Pancreas (tissue), 10 donors: ENCODE measurements at places on chromosomes 5 and 9. TPM values are rescaled to one million over a fixed set of nuclear protein-coding genes. Genes with fewer than 3 reads are reported as not detected.
A peak's percentile ranks its signal among the peaks of the same experiment; 100 is the strongest.

TAF11L10 gene
- total RNA-seq = not detected

DNA sequence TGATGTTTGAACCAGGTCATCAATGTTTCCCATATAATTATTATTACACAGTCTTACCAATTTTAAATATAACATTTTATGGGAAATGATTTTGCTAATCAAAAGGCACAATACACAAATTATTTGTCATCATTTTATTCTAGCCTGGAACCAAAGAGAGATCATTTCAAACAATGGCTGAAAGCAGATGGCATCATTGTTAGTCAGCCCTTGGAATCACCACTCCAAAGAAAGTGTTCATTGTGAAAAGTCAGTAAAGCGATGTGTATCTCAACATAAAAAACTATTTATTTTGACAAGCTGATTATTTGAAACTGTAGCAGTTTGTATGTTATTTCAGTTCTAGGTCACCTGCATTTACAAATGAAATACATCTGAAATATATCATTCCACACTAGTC is 1068.7 kb downstream of the CDH12 start:
- DNase-seq = no peak

- DNase-seq = no peak
Observed at GRCh38 chr9:83582029-83582428, 40.9 kb upstream of the IDNK start.

- peak; percentile 9 for DNase-seq
Observed at GRCh38 chr5:1519631-1520210, 4.0 kb downstream of the LPCAT1 start.

DNA sequence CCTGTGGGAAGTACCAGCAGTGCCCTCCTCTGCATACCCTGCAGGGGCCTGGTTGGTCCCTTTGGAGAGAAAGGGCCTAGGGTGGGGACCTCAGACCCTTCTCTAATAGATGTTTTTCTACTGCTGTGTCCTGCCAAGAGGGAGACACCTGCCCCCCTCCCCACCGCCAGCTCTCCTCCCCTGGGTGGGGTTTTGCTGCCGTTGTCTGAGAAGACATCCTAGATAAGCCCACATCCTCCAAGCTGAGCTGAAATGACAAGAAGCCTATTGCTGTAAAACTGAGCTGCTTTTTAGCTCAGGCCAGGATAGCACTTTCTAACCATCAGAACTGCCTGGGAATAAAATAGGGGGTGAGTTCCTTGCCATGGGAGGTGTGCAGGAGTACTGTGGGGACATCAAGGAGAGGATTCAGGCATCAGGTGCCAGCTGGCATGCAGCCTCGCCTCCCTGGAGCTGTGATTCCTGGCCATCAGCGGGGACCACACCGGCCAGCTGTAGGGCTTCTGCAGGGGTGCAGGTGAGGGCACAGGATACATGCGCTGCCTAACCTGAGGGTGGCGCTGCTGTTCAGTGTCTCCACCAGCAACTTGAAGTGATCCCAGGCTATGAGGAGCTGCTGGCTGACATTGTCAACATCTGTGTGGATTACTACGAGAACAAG is 37.9 kb downstream of the CYFIP2 start:
- no peak for DNase-seq

DNA sequence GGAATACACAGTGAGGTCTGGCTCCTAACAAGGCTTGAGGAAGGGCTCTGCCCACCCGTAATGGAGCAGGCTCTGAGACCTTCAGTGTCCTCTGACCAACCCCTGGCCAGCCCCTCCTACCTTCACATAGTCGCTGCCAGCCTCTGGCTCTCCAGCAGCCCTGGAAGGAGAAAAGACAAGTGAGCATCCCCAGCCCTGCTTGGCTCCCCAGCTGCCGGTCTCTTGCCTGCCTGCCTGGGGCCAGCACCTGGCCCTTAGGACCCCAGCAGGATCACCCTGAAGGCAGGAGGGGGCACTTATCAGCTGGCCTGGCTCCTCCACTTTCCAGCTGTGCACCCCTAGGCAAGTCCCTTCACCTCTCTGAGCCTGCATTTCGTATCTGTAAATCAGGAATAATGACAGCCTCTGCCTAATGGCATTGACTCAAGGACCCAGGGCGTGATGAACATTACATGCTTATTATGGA is 16.9 kb downstream of the SH2D3C start:
- no peak for DNase-seq

GRCh38 chr5:61322738-61323725 is 9.0 kb upstream of the ZSWIM6 start:
- DNase-seq = no peak

- DNase-seq = no peak
Observed at GRCh38 chr5:148786456-148786855, 40.0 kb upstream of the ADRB2 start.

DNA sequence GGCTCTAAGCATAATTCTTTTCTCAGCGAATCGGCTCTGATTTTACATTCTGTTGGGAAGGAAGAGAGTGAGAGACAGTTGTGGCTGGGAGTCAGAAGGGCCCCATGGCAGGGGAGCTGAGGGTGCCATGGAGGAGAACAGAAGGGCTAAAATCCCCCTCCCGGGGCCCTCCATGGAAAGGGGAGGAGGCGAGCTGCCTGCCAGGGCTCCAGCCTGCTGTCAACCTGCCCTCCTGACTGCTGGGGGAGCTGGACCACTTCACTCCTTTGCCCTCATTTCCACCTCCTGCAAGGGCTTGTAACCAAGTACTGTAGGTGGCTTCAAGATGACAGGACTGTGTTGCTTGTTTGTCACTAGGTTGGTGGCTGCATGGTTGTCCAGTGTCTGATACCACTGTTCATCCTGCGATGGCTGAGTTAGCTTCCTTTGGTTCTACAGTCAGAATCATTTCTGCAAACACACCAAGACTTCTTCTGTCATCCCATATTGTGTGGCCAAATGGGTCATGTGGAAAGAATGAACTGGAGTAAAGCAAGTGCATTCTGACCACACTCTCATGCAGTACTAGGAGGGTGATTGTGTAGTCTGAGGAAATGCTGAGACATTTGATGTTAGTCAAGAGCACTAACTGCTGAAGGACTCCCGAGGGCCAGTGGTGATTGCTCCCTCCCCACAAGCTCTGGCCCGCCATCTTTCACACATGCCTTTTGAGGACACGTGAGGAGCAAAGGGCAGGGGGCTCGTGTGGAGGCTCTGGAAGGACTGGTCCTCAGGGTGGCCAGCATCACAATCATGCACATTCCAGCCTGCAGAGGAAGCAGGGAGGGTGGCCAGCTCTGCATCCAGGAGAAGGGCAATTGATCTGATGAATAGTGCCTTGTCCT is 307.2 kb downstream of the GADD45G start:
- no peak for DNase-seq

DNA sequence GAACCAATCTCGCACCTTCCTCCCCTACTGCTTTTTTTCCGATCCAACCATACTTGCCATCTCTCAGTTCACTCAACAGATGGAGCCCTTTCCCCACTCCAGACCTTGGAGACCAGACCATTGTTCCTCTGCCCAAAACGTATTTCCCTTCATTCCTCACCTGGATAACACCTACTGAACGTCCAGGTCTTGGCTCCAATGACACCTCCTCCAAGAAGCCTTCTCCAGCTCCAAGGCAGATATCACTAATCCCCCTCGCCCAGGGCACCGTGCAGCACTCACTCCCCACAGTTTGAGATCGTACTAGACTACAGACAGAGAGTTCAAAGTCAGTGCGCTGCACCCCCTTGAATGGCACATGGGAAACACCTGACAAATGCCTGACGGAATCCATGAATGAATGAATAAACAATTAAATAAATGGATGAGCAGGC is 47.1 kb upstream of the AKNA start:
- DNase-seq = no peak
